ENCODE measurements at places on chromosomes 1 and 21.
A peak's percentile ranks its signal among the peaks of the same experiment; 100 is the strongest.

- no peak for DNase-seq
These were observed 602 bp upstream of the UFC1 start for GRCh38 chr1:161153176-161153575.

GRCh38 chr1:57546549-57547330 is 122.9 kb upstream of the DAB1 start:
- no peak for DNase-seq

DNA sequence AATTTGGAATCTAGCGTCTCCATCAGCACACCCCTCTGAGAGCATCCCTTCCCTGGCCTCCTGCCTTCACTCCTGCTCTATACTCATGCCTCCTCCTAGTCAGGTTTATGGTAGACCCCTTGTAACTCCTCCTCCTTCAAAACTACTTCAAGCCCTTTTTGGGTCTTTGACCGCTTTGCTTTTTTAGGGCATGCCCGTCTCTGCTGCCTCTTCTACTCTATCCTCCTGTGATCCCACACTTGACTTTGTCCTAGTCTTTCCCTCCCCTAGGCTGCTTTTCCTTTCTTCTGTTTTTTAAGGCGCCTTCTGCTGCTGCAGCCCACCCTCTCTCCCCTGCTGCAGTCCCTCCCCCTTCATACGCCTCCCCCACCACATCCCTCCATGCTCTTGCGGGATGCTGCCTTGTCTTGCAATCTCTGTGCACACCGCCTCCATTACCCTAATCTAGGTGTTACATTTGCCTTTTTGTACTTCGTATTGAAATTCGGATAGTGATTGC is 1.5 kb downstream of the SNX27 start:
- no peak for DNase-seq

DNA sequence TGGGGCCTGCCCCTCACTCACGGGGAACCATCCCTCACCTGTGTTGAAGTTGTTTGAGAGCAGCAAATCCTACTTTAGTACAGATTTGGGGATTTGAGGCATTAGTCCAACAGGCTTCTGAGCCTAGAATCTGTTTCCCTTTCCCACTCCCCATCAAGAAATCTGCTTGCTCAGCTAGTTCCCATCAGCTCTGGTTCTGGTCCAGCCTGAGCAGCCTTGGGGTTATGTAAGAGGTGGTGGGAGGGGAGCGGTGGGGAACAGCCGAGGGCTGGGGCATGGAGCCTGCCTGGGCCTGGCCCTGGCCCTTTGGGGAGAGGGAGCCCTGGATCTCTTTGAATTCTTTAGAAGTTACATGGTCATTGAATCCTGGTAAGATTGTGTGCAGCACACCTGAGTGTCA is 4.1 kb downstream of the GSTM5 start:
- no peak for DNase-seq

DNA sequence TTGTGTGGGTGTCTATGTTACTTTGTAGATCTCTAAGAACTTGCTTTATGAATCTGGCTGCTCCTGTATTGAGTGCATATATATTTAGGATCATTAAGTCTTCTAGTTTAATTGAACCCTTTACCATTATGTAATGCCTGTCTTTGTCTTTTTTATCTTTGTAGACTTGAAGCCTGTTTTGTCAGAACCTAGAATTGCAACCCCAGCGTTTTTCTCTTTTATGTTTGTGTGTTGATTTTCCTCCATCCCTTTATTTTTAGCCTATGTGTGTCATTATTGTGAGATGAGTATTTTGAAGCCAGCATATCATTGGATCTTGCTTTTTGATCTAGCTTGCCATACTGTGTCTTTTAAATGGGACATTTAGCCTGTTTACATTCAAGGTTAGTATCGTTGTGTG is 573.2 kb downstream of the BRINP3 start:
- no peak for DNase-seq

DNA sequence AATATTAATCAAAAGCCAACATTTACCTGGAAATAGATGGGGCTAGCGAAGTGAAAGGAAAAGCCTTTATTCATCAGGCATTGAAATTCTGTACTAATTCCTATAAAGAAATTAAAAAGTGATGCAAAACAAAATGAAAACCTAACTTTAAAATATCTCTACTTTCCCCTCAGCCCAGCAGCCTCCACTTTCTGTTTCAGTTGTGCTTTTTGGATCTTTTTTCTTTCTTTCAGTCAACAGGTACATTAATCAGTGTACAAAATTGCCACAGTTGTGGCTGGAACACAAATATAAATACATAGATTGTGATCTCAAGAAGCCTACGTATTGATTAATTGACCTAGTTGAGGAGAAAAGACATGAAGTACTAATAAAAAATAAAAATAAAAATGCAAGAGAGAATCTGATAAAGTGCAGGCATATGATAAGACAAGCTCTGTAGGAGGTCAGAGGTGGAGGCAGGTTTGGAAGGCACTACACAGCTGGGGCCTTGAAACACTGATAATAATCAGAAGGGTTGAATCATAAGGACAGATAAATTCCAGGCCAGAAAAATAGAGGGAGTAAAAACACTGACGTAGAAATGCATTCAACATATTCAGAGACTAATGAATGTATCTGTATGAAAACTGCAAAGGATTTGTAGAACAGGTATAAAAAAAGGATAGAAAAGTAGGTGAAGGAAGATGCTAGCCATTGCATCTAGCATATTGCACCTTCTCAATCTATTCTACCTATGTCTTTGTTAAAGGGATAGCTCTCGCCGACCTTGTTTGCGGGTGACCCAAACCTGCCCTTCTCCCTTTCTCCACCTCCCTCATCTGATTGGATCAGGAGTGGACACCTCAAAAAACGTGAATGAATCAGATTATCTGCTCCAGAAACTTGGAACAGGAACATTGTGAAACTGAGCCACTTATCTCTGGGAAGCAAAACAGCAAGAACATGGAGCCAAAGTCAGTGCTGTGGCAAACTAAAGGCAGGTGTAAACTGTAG is 607.8 kb upstream of the ADGRL2 start:
- no peak for DNase-seq

GRCh38 chr1:200739702-200740570 is 1.2 kb downstream of the CAMSAP2 start:
- DNase-seq, result no peak

GRCh38 chr1:32695098-32695904 is 7.3 kb downstream of the SYNC start:
- DNase-seq, result no peak

DNA sequence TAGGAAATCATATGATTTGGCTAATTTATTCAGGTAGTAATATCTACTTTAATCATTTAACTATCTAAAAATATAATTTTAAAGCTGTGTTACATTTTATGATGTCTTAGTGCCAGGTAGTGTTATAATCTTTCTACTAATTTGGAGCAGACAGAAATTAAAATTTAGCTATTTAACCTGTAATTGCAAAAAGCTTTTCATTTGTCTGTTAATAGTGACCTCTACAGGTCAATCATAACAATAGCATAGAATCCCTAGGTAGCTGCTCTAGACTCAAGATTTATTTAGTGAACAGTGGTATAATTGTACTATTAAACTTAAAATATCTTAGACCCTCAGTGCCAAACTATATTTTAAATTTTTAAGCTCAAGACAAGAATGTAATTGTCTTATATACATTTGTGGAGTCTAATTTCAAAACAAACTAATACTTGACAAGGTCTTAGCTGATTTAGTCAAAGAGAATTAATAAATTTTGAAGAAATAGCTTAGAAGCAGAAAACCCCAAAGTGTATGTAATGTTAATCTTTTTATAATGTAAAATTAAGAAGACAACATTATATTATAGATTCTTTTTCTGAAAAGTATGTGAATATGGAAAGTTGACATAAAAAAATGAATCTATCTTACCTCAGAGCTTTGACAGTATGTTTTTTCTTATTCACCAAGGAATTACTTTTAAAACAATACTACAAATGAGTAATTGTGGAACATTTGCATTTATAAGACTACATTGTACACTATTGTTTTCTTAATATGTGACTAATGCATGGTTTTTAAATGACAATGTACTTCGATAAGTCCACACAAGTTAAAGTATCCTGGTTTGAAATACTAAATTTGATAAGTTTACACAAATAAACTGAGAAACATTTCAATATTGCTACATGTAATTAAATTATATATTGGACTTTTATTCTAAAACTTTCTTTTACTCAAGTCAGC is 64.1 kb upstream of the RNPC3 start:
- DNase-seq, result peak; percentile 14

DNA sequence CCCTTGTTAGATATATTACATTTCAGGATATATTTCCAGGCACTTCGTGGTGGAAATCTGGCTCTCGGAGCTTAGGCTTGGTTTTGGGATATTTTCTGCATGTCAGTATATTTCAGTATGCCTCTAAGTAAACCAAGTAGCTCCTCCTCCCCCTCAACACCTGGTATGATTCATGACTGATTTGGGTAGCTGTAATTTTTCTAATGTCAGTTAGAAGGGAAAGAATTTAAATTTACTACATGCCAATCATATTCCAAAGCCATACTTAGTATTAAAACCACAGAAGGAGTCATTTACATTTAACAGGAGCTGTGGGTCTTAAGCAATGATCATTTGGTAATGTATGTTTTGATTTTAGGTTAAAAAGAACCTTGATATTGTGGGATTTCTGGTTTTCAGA is 40.6 kb downstream of the ST6GALNAC3 start:
- no peak for DNase-seq

DNA sequence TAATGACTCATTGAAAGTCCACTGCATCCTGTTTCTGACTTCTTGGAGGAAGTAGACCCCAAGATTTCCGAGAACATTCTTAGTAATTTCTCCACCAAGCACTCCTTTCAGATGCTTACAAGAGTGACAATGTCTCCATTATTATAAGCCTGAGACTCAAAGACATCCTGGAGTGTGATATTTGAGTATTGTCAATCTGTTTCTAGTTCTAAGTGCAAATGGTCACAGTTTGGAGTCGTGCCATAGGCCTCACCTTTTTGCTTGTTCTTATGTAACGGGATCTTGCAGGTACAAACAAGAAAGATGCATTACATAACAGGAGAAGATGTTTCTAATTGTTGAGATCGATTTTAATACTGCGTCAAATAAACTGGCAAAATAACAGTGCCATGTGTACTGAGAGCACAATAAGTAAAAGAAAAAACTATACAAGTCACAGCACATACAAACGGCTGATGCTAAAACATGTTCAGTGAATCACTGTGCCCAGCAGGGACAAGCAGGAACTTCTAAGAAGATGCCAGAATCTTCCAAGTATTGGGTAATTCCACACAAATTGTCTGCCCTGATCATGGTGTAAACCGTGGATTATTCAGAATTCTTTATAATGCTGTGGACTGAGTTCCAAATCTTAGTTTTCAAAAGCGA is 54.1 kb downstream of the CD2 start:
- no peak for DNase-seq

- DNase-seq, result no peak
These were observed 169.2 kb upstream of the B3GALT2 start for GRCh38 chr1:193355626-193356025.

- DNase-seq, result no peak
These were observed 16.7 kb downstream of the RGS4 start for GRCh38 chr1:163085904-163086268.

GRCh38 chr1:206664740-206665139 is 20.0 kb upstream of the MAPKAPK2 start:
- no peak for DNase-seq

DNA sequence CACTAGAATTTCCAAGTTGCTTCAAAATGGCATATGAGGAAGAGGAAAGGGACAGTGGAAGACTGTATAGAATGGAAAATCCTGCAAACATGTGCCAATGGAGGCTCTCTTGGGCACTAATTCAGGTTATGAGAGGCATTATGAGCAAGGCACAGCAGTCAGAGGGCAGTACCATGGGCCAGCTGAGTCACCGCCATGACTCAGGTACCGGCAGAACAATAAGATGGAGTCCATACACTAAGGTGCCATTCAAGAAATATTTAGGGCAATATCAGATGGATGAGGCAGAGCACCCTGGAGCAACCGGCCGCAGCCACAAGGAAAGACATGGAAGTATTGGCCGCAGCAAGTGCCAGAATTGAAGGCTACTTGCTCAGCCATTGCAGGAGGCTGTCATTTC is 25.6 kb upstream of the VAV3 start:
- no peak for DNase-seq

DNA sequence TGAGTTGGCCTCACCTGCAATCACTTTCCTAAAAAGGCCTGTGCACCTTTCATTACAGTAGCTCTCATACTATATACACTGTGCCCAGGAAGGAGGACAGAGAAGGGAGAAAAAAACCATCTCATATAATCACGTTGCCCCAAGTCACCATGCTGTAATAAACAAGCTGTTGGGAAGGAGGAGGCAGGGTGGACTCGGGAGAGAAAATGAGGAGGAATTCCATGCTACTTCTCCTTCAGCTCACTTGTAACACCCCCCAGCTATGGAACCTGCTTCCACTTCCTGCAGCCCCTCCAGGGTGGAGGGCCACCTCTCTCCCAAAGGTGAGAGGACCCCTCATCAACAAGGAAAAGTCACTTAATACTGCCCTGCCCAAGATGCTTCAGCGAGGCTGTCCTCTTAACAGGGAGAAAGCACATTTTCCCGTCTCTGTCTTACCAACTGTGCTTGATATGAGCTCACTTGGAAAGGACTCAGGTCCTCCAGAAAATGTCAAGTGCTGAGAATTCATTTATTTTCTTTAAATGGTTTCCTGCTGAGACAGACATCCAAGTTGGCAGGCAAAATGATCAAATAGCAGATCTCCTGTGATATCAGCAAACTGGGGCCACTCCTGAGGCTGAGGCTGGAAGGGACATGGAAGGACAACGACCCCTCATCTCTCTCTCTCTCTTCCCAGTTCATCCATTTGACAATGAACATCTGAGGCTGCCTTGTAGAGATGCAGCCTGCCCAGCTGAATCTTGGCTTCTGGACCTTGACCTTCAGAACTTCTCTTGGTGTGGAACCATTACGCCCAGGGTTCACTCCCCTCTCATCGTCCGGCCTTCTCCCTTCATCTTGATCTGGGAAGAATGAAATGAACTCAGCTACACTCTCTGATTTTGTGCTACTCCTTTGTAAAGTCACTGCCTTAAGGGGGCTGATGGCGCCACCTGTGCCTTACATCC is 54.0 kb downstream of the CAPN9 start:
- DNase-seq, result no peak

GRCh38 chr1:233240829-233241682 is 54.5 kb downstream of the PCNX2 start:
- peak; percentile 80 for DNase-seq

DNA sequence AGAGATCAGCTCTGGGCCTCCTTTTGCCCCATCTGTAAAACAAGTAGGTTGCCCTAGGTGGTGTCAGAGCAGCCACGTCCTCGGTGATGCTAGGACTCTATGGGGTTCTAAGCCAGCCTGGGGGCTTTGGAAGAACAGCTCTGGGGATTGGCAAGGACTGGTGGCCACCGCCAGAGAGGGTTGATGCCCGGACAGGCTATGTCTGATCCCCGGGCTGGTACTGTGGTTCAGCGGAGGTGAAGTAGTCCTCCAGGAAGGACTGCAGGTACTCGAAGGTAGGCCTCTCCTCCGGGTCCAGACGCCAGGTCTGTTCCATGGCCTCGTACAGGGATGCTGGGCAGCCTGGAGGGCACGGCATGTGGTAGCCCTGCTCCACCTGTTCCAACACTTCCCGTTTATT is 8.8 kb upstream of the AHDC1 start:
- DNase-seq, result no peak

DNA sequence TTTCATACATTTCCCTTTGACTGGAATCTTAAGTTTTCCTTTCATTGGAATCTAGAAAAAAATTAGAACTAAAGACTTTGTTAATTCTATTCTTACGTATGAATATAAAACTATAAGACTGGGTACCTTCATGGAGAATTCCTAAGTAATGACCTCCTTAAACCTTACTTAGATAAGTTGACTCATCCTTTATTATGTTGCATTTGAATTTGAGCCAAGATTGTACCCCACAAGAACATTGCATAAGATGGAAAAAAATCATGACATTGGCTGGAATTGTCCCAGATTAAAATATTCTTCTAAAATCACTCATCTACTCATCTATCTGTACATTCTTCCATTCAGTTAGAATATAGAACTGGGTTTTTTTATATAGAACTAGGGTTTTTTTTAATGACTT is 137.4 kb downstream of the C1orf21 start:
- no peak for DNase-seq

Measured in HEK293T (cell line).